ENCODE measurements at places on chromosomes 3 and 15. TPM values are rescaled to one million over a fixed set of nuclear protein-coding genes. Genes with fewer than 3 reads are reported as not detected.

GRCh38 chr3:191944835-191945234 lies 483.9 kb downstream of the PYDC2 start:
- DNase-seq: no peak

DNA sequence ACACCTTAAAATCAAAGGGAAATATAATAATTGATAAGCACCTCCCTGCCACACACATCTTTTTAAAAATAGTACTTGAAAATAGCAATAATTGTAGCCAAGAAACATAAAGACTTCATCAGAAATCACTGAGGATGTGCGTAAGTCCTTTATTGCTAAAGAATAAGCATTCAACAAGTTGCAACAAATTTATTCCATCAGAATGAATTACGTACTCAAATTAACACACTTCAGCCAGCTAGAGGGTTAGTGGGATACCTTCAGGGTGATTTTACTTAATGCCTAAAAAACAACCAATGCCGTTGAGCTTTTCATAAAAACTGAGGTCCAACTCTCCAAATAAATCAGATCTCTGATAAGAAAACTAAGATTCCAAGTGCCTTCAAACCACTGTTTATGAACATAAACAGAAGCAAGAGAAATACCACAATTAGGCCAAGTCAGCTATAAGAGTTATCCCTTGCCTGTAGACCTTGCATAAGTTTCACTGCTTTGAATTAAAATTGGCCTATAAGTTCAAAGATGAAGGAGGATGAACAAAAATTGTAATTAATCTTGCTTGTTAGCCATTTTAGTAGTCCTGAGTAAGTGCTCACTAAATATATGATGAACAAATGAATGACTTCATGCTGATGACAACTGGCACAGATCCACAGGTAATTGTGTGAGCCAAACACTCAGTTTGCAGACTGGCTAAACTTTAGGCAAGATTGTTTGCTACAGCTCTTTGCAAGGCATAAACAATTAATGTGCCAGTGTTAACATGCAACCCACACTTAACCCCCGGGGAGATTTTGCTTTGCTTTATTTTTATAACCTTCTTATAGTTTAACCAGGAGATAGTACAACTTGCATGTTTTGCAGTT lies 375.1 kb upstream of the THBS1 start:
- DNase-seq: no peak

DNA sequence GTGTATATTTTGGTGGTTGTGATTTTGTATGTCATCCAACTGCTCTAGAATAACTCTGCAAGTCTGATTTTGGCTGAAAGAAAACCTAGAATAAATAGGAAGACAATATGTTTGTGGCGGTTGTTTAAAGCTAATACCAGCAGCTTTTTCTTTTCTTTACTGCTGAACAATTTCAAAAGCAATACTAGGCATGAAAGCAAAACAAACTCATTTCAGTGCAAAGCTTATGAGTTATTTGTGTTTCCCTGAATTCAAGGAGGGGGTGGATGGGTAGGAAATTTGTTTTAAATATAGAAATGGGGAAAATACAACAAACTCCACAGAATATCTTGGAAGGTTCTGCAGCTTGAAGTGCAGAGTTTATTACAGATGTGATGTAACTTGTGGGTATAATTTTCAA lies 1041.9 kb upstream of the NR2F2 start:
- DNase-seq: no peak

GRCh38 chr3:112747624-112748023 lies 99.0 kb downstream of the CD200R1L start:
- DNase-seq: no peak

DNA sequence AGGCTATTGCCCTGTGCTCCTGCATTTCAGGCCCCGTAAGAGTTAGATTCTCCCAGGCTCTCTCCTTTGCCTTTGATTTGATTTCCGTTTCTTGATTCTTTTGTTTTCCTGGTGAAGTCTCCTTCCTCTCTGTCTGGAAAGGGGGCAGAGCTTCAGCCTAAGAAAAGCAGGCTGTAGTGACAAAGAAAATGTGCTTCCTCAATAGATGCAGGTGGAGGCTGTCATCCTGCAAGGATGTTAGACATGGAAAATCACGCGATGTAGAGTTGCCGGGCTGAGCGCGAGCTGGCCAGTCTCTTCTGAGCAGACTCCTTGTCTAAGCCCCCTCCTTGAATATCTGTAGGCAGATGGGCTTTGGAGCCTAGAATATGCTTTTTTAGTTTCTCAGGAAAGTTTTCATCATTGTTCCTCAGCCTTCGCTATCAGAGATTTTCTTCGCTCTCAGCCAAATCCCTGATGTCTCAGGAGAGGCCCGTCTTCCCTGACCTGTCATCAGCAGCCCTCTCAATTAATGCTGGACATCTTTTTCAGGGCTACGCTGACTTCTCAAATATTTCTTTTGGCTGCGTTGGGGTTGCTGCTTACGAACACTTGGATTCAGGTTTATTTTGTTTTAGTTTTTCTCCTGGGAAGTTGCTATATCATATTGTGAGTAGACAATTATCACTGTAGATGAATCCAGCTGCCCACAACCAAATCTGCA lies 163.6 kb downstream of the ITPR1 start:
- DNase-seq: no peak

DNA sequence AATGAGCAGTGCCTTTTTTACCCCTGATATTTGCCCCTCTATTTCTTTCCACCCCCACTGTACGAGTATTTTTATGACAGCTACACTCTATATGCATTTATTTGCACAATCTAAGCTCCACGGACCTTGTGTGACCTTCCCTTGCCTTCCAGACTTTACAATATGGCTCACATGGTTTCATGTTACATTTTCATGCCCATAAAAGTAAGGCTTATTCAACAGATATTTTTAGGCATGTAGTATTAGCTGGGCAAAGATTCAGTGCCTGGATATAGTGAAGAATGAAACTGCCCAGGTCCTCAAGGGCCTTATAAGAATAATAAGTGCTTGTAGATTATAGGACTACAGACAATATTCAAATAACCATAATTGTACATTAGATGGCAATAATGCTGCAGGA lies 481.9 kb upstream of the CNTN4 start:
- DNase-seq: no peak

DNA sequence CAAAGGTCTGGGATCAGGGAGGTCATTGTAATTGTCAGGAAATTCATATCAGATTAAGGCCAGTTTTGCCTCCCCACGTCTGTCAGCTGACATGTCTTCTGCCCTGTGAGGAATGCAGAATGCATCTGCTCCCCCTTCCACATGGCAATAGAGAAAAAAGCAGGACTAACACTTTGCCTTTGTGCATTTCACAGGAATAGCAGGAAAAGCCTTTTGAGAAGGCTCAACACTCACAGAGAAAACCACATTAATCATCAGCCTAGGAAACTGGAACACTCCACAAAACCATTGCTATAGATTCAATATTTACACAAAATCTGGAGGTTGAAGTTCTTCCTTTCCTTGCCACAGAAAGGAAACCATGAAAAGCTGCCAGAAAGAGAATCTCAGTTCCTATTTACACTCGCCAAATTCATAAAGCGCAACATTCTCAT lies 165.2 kb upstream of the HES1 start:
- no peak for DNase-seq

DNA sequence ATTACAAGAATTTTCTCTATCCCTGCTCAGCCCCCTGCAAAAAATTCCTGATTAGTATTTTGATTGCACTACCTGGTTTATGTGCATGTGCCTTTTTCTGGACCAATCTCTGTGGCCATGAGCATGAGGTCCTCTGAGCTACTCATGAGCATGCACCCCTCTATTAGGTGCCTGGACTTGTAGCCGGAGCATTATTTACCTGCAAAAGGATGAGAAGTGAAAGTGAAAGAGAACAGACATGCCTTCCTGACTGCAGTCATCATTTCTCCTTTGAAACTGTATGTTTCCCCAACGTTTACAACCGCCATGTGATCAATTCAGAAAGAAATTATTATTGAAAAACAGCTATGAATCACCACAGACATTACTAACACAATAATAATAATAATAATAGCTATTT lies 1008.8 kb downstream of the ROBO2 start:
- DNase-seq: no peak

- no peak for DNase-seq
These were observed 49.5 kb downstream of the UMPS start for GRCh38 chr3:124779751-124780191.

GRCh38 chr3:100813828-100814227 lies 104.5 kb downstream of the TFG start:
- DNase-seq: no peak

Gene CCNB2
- total RNA-seq: 98.8 TPM

Gene SYNPR
- total RNA-seq: 0.85 TPM

Gene EXD1
- total RNA-seq: 0.37 TPM

Gene P2RY13
- not detected for total RNA-seq

Gene PTPRG
- 119 TPM for total RNA-seq

Gene RARRES1
- total RNA-seq: 0.16 TPM

Data from WTC11 (cell line).